ENCODE measurements at places on chromosomes 2 and 18.

GRCh38 chr18:67634631-67635338 is 118.3 kb upstream of the DSEL start:
- no peak for DNase-seq

DNA sequence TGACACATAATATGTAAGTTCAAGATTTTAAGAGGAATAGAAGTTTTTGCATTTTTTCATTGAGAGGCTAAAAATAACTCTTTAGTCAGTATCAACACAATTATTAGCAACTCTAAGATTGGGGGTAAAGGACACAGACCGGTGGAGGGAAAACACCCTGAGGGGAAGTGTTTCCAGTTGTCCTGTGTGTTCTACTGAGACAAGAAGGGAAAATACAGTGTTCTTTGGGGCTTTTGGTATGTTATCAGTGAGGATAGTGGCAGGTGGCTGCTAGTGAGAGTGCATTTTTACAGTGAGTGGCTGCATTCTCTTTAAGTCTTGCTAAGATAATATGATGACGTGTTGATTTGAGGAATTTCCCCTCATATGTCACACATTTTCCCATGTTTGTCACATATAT is 507.5 kb downstream of the PARD3B start:
- no peak for DNase-seq

DNA sequence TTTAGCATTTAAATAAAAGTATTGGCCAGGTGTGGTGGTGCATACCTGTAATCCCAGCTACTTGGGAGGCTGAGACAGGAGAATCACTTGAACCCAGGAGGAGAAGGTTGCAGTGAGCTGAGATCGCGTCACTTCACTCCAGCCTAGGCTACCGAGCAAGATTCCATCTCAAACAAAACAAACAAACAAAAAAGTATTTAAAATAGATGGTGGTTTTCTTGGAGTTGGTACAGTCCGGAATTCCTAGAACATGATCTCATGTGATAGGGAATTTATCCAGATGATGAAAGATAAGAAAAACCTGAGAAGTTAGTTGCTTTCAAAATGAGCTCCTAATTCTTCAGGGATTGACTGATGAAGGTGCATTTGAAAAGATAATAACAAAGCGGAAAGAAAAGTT is 62.0 kb downstream of the BIRC6 start:
- DNase-seq = no peak

DNA sequence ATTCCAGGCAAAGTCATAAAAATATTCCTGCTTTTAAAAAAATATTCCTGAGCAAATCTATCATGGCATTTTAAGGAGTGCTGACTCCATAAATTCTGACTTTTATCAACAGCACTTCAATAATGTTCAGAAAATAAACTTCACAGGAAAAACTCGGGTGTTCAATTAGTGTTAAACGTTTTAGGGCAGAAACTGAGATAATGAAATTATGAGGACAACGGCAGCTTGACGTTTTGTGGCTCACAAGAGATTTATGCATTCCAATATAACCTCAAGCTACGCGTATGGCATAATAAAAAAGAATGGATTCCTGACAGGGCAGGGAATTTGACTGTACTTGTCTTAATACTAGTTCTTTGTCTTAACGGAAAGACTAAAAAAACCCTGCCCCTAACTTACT is 133.2 kb downstream of the ICOS start:
- DNase-seq = no peak

- DNase-seq = no peak
Observed at GRCh38 chr2:119430023-119430498, 1.6 kb upstream of the TMEM37 start.

DNA sequence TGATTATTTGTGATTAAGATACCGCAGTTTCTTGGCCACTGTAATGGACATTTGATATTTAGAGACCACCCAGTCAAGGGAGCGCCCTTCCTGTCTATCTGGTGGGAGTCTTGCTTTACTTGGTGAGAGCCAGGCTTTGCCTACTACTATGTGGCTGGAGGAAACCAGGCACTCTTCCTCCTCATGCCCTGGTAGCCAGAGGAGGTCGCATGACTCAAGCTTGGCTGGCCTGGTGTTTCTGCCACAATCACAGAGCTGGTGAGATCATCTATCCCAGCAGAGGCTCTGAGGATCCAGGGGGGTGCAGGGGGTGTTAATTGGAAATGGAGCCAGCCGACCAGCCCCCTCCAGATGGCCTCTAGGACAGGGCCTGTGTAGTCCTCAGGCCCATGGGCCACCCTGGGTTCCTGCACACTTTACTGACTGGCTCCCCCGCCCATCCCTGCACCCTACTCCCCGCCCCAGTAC is 46.8 kb upstream of the BIN1 start:
- no peak for DNase-seq
